ENCODE measurements at places on chromosomes 5 and 9.

DNA sequence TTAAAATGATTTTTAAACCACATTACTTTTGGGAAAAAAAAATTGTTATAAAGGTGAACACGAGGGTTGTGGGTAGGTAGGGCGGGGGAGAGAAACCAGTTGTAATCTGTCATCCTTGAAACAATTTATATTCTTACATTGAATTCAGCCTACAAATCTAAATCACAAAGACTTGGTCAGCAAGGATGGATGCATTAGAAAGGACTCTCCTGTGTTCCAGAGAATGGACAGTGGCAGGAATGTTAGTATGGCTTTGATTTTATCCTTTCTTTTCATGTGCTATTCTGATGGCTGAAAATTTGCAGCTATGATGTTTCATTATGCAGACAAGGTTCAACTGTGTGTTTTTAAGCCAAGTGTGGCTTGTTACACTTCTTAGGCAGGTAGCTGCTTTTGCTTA lies 234.7 kb downstream of the SLF1 start:
- DNase-seq = no peak

GRCh38 chr9:35179347-35180280 lies 17.8 kb downstream of the UNC13B start:
- DNase-seq = no peak

GRCh38 chr5:118653183-118653582 lies 335.2 kb downstream of the DTWD2 start:
- DNase-seq = no peak

- DNase-seq = no peak
These were observed 18.0 kb downstream of the PRKAA1 start for GRCh38 chr5:40780199-40780598.

Measured in C1 segment of cervical spinal cord (tissue), 14 donors.